Stimulated activated naive CD8-positive, alpha-beta T cell treated with anti-CD3 and anti-CD28 coated beads, Interleukin-15, amount 100 ng/mL, for 72 hours (primary cell): ENCODE measurements at places on chromosomes 5 and 9.

- DNase-seq: peak; percentile 34
These were observed 12.8 kb downstream of the BTNL9 start for GRCh38 chr5:181052672-181053487.

DNA sequence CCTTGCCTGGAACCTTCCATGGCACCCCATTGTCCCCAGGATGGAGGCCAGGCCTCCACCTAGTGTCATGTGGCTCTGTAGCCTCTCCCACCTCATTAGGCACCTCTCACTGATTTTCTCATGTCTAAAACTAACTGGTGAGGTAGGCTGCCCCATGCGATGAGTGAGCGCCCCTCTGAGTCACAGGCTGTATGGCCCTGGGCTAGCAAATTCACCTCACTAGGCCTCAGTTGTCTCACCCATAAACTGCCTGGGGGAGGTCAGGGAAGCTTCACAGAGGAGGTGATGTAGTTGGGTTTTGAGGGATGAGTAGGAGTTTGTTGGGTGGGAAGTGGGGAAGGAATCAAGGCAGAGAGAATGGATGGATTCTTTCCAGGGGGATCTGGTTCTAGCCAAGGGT is 8.8 kb downstream of the RXRA start:
- no peak for DNase-seq

- DNase-seq: no peak
These were observed 125.8 kb downstream of the GALNT10 start for GRCh38 chr5:154316223-154316935.

DNA sequence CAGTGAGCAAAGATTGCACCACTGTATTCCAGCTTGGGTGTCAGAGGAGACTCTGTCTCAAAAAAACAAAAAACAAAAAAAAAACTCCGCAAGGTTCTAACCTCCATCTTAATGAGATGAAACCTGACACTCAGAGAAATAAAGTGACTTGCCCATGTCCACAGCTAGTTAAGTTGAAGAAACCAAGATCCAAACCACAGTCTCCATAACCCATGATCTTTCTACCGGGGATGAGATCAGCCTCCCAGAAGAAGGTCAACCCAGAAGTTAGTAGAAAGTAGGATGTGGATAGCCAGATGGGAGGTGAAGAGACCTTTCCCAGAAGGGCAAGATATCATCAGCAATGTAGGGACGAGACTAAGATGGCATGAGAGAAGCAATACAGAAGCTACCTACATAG is 140.4 kb upstream of the ADRA1B start:
- DNase-seq: no peak

DNA sequence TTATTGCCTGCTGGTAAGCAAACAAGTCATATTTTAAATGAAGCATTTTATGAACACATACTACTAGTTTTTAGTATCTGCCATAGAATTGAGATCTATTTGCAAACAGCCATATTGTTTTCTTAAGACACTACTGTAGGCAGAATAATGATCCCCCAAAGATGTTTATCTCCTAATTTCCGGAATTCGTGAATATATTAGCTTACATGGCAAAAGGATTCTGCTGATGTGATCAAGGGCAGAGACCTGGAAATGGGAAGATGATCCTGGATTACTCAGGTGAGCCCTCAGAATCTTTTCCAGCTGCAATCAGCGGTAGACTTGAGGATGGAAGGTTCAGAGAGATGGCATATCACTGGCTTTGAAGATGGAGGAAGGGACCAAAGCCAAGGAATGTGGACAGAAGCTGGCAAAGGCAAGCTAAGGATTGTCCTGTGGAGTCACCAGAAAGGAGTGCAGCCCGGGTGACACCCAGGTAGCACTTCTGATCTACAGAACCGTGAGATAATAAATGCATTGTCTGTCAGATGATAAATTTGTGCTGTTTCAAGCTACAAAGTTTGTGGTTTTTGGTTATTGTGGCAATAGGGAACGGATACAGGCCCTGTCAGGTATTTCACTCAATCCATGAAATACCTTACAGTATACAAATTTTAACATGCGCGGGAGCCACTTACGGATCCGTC is 1.0 kb upstream of the ERCC6L2 start:
- DNase-seq: no peak

DNA sequence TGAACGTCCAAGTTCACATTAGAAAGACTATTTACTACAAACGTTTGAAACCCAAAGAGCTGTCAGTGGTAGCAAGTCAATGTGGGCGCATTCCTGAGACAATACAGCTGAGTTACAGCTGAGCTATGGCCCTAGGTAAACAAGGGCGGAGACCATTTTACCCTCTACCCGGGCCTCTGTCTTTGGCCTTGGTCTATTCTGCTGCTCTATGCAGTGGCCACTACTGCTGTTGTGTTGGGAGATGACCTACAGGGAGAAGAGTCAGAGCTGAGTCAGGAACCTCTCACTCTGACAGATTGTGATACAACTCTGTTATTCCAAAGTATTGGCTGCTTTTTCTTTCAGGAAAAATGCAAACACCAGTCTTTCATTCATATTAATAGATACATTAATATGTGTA is 700.6 kb downstream of the SEMA5A start:
- DNase-seq: no peak

GRCh38 chr9:21210311-21210710 is 3.4 kb upstream of the IFNA10 start:
- DNase-seq: no peak

- DNase-seq: peak; percentile 75
These were observed 709 bp downstream of the IQGAP2 start for GRCh38 chr5:76403766-76404222.

- no peak for DNase-seq
These were observed 39.7 kb upstream of the IL7R start for GRCh38 chr5:35816881-35817521.

DNA sequence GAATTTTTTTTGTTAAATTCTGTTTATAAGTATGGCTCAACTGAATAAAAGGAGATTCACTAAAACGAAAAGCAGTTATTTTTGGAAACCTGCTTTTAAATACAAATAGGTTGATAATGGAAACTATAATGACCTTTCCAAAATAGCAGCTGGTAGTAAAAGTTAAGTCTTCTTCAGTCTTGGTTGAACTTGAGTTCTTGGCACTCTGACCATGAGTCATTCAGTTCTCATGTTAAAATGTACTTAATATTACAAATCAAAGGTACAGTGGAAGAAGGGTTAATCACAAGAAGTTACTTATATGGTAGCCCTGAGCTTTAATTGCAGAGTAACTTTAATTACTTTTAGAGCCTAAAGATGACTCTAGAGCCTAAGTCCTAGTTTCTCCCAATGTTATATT is 62.1 kb downstream of the KLF9 start:
- DNase-seq: no peak

DNA sequence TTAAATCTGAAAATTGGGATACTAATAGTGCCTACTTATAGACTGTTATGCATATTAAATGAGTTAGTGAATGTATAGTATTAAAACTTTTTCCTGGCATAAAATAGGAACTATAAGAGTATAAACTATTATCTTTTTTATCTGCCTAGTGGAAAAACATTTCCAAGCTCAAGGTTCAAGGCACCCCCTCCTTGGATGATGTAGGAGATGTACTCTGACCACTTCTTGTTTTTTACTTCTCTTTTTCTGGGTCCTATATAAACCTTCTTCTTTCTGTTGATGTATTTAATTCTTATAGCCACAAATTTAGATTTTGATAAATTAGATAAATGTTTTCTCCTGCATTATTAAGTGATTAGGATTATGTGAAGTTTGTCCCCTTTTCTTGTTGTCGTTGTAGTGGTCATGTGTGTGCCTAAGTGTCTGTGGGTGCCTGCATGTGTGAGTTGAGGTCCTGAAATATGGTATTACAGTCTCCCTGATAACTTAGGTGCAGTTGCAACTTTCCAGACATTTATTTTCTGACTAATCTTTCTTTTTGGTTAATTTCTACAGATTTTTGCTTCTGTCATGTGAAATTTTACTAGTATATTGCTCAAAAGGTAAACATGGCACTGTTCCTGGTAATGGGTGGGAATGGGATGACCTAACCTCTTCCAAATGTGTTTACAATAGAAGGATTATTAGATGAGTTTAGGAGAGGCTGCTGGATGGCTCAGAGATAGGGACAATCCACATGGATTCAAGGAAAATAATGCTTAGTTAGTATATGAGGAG is 160.8 kb upstream of the CDKN2B start:
- no peak for DNase-seq

DNA sequence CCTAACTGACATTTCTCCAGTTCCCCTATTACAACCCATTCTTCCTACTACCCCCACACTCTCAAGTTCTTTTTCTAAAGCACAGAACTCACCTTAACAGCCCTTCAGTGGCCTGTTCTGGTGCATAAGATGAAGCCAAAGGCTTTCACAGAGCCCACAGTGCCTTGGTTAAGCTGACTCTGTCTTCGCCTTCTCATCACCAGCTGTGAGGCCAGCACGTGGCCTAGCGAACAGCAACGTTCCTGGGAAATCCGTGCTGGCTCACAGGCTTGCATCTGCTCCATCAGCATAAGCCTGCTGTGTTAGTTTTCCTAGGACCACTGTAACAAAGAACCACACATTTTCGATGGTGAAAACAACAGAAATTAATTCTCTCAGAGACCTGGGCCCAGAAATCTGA is 67.9 kb upstream of the LPAR1 start:
- DNase-seq: no peak

DNA sequence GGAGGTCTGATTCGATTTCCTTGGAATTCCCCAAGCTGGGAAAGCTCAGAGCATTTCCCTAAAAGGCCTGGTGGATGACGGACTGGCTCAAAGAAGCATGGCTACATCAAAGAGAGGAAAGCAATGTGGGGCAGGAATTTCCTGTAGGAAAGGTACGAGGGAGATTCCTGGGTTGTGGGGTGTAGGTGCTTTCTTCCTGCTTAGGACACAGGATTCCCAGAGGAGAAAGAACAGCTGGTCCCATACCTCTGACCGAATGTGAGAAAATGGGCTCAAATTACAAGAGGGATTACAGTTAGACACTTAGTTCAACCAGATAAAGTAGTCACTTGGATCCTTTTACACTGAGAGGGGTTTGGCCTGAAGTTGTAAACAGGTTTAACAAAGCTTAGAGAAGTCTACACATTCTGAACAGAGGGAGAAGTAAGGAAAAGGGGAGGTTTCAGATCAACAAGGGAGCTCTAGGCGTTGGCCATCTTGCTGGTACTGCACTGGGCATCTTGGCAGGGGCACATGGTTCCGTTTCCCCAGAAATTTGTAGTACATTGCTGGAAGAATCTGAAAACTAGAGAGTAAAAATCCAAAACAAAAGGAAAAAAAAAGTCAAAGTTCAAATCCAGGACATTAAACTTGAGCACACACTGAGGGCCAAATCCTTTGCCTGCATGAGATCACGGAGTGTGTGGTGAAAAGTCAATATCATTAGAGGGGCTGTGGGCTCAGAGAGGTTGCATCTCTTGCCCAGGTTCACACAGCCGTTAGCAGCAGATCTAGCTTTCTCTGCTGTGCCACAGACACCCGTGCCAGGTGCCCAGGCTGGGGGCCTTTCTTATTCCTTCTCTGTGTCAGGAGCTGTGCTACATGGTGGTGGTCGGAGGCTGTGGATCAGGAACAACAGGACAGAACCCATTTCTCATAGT is 171.3 kb downstream of the RGS3 start:
- DNase-seq: no peak

- DNase-seq: no peak
These were observed 45.0 kb downstream of the MED10 start for GRCh38 chr5:6333182-6333905.

- peak; percentile 46 for DNase-seq
These were observed 27.1 kb upstream of the SLC6A19 start for GRCh38 chr5:1174122-1174936.

DNA sequence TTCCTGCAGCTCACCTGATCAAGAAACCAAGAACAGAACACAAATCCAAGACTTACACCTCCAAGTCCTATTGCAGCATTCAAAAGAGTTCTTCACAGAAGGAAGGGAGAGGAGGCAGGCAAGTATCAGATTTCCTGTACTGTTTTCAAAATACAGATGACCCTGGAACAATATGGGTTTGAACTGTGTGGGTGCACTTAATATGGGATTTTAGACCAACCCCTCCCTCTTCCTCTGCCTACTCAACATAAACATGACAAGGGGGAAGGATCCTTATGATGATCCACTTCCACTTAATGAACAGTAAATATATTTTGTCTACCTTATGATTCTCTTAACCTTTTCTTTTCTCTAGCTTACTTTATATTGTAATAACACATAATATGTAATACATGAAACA is 104.6 kb downstream of the ELAVL2 start:
- no peak for DNase-seq

DNA sequence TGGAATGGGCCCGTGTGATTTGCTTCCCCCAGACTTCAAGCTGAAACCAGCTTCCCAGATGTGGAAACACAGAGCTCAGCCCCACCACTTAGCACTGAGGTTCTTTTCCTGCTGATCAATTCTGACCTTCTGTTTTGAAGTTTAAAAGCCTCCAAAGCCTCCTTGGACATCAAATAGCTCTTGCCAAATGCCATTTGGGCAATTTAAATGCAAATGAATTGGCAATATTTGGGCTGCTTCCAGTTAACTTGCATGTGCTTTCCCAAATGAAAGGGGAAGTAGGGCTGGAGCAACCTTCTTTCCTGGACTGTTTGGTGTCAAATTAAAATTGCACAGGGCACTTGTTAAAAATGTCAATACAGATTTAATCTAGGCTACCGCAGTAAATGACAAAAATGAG is 710.5 kb downstream of the TLR4 start:
- DNase-seq: no peak

DNA sequence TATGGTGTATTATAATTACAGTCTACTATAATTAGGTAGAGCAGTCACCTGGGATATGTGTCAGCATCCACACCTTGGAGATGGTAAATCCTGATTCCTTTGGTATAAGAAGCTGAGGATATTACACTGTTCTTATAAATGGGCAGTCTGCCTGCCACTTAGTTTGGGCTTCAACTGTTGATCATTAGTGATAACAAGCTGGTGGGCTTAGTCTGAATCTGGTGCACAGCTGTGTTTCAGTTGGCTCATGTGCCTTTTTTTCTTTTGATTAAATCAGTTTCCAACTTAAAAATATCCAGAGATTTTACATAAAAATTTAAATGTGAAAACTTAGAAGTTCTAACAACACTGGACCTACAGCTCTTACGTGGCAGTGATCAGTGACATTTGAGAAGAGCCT is 21.2 kb downstream of the LVRN start:
- no peak for DNase-seq

GRCh38 chr5:149672701-149673476 is 57.2 kb upstream of the PPARGC1B start:
- DNase-seq: no peak

DNA sequence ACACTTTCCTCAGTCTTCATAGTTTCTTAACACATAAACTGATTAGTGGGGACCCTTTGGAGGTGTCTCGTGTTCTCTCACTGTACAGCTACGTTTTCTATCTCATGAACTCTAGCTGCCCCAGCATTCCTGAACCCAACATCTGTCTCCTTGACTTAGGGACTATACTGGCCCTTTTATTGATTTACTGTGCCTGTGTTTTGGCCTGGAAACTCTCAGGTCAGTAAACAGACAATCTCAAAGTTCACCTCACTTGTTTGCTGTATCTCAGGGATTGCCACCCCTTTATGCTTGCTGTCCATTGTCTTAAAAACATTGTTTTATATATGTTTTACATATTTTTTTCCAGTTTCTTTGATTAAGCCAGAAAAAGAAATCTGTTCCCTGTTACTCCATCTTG is 222.8 kb downstream of the FAM170A start:
- DNase-seq: no peak

GRCh38 chr5:133967124-133967523 is 1.3 kb downstream of the C5orf15 start:
- DNase-seq: no peak
